ENCODE measurements at places on chromosomes 7 and 10.

GRCh38 chr7:46663025-46663424 lies 742.0 kb upstream of the IGFBP3 start:
- no peak for DNase-seq

GRCh38 chr10:18567343-18567856 lies 84.0 kb downstream of the NSUN6 start:
- DNase-seq = no peak

DNA sequence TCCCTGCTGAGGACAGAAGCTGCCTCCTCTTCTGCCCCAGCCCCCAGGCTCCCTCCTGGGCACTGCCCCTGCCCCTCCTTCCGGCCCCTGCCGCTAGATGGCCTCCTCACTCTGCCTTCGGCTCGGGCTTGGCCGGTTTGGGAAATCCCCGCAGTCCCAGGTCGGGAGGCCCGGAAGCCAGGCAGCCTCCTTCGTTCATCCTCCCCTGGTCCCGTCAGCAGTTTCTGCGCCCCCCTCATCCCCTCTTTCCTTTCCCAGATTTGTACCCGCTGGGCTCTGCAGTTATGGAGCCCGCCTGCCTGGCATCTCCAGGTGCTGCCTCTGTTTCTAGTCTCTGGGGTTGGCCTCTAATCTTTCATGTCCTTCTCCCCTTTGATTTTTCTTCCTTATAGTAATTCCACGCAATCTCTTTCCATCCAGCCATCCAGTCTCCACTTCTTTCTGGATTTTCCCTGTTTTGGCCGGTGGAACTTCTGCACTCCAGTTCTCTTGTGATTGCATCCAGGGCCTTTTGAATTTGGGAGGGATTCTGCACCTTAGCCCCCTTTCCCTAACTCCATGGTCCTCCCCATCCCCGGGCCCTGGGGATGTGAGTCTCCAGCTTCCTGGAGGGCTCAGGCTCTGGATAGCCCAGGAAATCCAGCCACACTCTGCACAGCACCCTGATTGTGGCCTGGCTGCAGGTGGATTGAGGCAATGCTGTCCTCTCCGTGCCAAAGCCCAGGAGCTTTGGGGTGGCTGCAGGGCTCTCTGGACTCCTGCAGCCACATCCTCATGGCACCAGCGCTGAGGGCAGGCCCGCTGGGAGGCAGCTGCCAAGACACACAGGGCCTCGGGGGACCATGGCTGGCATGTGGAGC lies 3.3 kb upstream of the SHH start:
- peak; percentile 23 for DNase-seq

DNA sequence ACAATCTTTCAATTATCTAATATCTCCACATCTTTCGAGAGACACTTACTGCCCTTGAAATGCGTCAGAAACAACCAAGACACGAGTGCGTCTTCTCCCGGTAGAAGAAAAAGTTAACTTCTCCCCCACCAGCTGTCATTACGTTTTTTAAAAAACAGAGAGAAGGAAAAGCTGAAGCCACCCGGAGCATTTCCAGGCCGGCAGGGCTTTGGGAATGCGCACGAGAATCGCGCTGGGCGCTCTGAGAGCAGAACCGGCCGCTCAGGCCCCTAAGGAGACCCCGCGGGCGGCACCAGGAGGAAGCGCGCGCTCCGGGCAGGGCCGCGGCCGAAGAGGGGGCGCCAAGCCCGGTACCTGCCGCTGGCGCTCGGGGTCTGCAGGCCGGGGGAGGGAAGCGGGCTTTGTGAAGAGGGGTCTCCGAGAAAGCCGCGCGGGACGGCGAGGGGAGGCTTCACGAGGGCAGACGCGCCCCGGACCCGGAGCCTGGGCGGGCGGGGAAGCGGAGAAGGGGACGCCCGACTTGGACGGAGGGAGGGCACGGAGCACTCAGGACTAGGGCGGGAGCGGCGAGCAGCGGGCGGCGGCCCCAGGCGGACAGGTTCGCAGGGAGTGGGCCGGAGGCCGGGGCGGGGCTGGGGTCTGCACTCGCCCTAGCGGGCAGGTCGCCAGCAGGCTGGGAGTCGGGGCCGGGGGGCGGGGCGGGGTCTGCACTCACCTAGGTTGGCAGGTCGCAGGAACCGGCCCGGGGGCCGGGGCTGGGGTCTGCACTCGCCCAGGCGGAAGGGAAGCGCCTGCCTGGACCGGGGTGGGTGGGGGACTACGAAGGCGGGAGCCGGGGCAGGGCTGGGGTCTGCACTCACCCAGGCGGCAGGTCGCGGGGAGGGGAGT lies 932 bp downstream of the ESYT2 start:
- no peak for DNase-seq

DNA sequence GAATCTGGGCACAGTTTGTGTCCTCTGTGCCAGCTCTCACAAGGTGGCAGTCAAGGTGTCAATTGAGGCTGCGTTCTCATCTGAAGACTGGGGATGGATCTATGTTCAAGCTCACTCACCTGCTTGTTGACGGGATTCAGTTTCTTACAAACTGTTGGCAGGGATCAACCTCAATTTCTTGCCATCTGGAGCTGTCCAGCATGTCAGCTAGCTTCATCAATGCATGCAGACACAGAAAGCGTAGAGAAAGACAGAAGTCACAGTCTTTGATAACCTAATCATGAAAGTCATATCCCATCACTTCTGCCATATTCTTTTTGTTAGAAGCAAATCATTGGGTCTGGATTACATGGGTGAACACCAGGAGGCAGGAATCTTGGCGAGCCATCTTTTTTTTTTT lies 32.0 kb upstream of the WAPL start:
- no peak for DNase-seq

DNA sequence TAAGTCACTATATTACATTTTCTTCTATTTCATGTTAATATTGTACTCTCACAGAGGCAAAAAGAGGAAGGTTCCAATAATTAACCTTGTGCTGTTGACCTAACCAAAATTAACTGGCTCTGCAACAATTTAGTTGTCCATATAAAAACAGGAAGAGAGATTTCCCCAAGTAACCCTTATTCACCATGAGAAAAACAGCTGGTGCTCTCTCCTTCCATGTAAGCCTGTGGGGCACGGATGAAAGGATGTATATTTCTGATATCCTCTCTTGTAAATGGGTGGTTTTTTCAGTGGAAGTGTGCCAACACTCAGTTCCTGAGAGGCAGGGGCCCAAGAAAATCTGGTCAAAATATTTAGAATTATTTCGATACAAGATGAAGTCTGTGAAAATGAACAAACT lies 358.1 kb downstream of the CRPPA start:
- no peak for DNase-seq

- no peak for DNase-seq
These were observed 1.1 kb downstream of the HOXA2 start for GRCh38 chr7:27101171-27101956.

GRCh38 chr7:151886783-151887182 lies 9.9 kb upstream of the PRKAG2 start:
- DNase-seq = no peak

Measured in fibroblast of skin of right biceps (primary cell).